Iris pigment epithelial cell (primary cell): ENCODE measurements at places on chromosomes 12 and 14.

DNA sequence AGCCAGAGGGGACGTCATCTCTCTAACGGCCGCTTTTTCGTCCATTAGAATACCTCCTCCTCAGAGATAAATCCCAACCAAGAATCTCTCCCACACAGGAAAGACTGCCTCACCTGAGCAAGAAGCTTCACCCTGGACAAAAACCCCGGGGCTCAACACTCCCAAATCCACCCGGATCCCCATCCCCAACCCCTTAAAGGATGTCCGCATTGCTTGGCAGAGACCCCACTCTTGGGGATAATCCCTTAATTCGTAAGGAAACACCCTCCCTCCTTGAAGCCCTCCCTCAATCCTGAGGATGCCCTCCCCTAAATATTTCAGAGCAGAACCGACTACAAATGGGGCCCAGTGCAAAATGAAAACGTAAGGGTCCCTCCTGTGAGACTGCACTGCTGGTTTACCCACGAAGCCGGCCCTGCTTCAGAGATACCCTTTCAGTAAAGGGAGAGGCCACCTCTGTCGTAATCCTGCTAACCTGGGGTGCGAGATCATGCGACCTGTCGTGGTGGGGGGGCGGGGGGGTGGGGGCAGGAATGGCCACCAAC lies 655 bp upstream of the DYNLL1 start:
- no peak for DNase-seq

- no peak for DNase-seq
Measured at GRCh38 chr12:104485651-104486362, 29.1 kb downstream of the CHST11 start.

- DNase-seq, result peak; percentile 26
Measured at GRCh38 chr12:77343291-77343690, 277.9 kb upstream of the E2F7 start.

GRCh38 chr12:11863478-11863906 lies 207.2 kb upstream of the BCL2L14 start:
- DNase-seq, result peak; percentile 51

DNA sequence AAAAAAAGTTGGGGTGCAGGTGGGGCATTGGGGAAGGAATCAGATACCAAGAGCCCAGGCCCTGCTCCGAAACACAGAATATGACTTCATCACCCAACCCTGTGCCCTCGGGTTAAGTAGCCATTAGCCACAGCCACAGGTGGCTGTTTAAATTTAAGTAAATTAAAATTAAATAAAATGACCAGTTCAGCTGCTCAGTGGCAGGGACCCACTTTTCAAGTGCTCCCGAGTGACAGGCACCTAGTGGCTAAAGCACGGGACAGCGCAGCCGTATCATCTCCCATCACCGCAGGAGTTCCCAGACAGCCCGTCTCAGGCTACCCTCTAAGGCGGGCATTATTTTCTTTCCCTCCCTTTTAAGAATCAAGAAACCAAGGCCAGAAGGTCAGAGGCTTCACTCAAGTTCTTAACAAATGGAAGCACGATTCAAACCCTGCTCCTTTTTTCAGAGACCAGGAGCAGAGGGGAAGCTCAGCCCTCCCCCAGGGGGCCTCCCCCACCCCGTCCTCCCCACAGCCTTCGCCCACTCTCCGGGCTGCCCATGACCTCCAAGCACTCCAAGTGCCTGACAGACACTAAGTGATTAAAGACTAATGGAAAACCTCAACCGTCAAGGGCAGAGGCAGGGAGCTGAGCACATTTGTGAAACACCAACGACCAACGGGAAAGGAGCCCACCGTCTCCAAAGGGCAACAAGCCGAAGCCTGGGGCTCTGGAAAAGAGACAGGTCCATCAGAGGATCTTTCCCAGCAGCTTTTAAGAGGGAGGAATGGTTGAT lies 5.2 kb downstream of the NCOR2 start:
- no peak for DNase-seq

- DNase-seq, result peak; percentile 17
Measured at GRCh38 chr12:112375105-112375504, 7.1 kb downstream of the HECTD4 start.

GRCh38 chr12:2052826-2053678 lies at the start of gene CACNA1C:
Gene CACNA1C, plus strand, starts transcription at chr12:2052987. Its CDS starts 576 bp downstream, at chr12:2053563.
- DNase-seq, result peak; percentile 66

- DNase-seq, result peak; percentile 20
Measured at GRCh38 chr12:122031342-122032216, 9.9 kb downstream of the BCL7A start.

DNA sequence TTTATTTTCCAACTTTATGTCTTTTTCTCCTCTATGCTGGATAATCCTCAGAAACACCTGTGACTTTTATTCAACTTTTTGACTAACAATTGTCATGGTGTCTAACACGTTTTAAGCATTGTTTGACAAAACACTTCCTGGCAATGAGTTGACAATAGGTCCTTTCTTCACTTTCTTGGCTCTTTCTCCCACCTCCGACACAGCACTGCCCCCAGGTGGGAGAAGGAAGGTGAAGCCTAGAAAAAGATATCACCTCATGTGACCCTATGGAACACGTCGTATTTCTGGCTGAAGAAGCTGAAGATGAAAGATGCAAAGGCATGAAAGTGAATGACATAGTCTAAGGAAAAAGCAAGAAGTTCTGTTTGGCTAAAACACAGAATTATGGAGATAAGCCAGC lies 430.0 kb downstream of the ETNK1 start:
- DNase-seq, result peak; percentile 20

DNA sequence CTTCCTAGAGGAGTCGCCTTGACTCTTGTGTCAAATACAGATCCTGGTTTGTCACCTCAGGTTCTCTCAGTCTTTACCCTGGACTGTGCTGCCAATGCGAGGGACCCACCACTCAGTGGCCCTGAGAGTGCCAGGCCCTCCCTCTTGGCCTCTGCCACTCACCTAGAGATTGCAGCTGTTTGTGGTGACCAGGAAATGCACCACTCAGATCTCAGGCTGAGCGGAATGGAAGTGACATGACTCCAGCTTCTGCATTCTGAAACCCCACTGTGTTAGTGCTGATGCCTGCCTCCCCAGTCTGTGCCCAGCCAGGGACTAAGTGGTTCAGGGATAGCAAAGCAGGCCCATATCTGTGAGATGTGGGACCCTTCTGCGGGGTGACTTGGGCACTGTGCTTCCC lies 27.8 kb upstream of the NEDD1 start:
- no peak for DNase-seq

DNA sequence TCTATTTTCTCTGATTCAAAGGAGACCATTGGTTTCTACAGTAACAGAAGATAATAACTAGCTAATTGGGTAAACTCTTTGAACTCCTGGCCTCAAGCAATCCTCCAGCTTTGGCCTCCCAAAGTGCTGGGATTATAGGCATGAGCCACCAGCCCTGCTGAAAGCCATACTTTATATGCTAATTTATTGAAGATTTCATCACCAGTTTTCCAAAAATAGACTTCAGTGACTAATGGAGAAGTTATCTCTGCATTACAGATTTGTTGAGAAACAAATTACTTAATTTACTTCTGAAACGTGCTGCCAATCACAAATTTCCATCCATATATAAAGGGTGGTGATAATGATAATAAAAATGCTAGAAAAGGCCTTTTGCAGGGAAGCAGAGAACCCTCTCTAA lies 1758.1 kb upstream of the SEL1L start:
- peak; percentile 31 for DNase-seq

GRCh38 chr12:72072592-72073212 lies 134.1 kb downstream of the TPH2 start:
- DNase-seq, result no peak

DNA sequence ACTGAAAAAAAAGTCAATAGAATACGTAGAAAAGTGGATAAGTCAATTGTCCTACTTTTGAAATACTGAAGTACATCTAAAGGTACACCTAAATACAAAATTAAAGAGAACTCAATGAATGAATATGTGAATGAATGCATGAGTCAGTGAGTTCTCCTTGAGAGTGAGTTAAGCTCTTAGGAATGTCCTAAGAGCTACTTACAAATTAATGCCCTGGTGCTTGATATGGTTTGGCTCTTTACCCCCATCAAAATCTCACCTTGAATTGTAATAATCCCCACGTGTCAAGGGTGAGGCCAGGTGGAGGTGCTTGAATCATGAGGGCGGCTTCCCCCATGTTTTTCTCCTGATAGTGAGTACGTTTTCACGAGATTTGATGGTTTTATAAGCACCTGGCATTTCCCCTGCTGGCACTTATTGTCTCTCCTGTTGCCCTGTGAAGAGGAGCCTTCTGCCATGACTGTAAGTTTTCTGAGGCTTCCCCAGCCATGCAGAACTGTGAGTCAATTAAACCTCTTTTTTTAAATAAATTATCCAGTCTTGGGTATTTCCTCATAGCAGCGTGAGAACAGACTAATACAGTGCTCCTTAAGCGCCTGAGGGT lies 192.2 kb upstream of the ARHGAP5 start:
- peak; percentile 71 for DNase-seq

GRCh38 chr12:131126662-131127173 lies 173.0 kb downstream of the ADGRD1 start:
- no peak for DNase-seq

DNA sequence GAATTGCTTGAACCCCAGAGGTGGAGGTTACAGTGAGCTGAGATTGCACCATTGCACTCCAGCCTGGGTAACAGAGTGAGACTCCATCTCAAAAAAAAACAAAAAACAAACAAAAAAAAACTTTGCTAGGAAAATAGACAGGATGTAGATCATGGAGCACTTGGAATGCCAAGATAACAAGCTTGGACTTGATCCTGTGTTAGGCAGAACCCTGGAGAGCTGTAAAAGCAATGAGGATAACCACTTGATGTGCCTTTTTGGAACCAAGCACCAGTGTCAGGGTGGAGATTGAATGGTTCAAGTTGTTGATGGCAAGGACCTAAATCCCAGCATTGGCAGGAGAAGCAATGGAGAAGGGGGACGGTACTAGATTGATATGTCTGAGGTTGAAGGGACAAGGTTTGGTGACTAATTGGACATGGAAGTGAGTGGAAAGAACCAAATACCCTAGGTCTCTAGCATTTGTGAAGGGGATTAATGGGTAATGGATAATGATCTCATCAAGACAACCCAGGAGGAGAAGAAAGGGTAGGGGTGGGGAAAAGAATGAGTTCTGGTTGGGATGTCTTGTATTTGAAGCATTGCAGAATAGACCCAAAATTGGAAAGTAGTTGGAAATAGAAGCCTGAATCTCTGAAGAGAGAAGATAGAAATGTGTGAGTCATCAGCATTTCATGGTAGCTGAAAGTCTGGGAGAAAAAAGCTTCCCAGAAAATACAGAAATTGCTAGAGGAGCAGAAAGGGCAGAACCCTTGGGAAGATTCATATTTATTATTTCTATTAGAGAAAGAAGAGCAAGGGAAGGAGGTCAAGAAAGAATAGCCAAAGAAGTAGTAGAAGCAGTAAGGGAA lies 176.7 kb downstream of the NUAK1 start:
- peak; percentile 27 for DNase-seq

DNA sequence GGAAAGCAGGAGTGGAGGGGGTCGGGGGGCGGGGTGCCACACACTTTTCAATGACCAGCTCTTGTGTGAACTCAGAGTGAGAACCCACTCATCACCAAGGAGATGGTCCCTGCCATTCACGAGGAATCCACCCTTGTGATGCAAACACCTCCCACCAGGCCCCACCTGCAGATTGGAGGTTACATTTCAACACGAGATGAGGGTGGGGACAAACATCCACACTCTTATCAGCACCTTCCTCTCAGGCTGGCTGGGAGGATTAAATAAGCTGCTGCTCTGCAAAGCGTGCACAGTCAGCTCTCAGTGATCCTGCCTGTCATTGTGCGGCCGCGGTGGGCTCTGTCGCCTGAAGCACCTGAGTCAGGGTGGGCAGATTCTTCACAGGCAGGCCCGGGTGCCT lies 39.7 kb downstream of the AACS start:
- no peak for DNase-seq
